ENCODE measurements at places on chromosomes 7 and 10.

- no peak for DNase-seq
Observed at GRCh38 chr7:118872568-118872967, 648.1 kb downstream of the ANKRD7 start.

DNA sequence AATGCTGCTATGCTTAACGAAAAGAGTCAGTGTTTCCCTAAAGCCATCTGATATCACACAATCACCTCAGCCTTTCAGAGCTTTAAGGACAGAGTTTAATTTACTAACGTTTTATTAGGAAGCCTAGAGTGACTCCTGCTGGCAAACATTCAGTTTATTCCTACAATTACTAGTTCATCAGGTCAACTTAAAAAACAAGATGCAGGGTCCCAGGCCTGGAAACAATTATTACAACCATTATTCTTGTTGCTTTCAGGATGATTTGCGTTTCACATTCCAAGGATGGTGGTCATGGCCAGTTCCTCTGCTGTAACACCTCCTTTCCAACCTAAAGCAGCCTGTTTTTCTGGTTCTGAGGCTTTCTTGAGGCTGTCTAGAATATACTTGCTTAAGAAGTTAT lies 1.5 kb upstream of the FAM53B start:
- no peak for DNase-seq

DNA sequence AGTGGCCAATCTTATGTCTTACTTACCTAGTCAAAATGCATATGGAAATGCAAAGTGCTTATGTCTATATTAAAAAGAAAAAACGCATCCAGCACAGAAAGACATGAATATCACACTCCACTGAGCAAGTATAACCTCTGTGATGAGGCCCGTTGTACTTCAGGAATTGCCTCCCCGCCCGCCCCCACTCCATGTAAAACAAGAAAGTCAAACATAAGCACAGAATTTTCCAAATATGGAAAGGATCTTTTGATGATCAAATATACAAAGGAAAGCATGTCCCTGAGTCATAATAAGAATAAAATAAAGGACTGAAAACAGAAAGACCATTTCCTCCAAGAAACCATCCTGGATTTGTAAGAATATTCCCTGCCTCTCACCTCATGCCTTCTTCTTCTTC lies 229.1 kb downstream of the BAMBI start:
- DNase-seq, result no peak

GRCh38 chr7:75635036-75635435 lies 103.7 kb downstream of the HIP1 start:
- DNase-seq, result no peak

- DNase-seq, result no peak
Observed at GRCh38 chr10:115604627-115605026, 511.5 kb downstream of the ATRNL1 start.

- no peak for DNase-seq
Observed at GRCh38 chr7:18866359-18867036, 250.9 kb downstream of the TWIST1 start.

DNA sequence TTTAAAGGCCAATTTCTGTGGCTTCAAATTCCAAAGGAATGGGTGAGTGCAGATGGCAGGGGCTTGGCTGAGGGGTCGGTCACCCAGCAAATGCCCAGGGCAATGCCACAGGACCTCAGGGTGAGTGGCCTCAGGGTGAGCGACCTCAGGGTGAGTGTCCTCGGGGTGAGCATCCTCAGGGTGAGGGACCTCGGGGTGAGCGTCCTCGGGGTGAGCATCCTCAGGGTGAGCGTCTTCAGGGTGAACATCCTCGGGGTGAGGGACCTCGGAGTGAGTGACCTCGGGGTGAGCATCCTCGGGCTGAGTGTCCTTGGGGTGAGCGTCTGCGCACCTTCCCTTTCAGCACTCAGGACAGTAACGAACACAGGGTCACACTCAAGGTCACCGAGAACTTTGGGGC lies 59.2 kb downstream of the ADARB2 start:
- DNase-seq, result no peak

- DNase-seq, result no peak
Observed at GRCh38 chr7:137545059-137545716, 201.7 kb upstream of the PTN start.

DNA sequence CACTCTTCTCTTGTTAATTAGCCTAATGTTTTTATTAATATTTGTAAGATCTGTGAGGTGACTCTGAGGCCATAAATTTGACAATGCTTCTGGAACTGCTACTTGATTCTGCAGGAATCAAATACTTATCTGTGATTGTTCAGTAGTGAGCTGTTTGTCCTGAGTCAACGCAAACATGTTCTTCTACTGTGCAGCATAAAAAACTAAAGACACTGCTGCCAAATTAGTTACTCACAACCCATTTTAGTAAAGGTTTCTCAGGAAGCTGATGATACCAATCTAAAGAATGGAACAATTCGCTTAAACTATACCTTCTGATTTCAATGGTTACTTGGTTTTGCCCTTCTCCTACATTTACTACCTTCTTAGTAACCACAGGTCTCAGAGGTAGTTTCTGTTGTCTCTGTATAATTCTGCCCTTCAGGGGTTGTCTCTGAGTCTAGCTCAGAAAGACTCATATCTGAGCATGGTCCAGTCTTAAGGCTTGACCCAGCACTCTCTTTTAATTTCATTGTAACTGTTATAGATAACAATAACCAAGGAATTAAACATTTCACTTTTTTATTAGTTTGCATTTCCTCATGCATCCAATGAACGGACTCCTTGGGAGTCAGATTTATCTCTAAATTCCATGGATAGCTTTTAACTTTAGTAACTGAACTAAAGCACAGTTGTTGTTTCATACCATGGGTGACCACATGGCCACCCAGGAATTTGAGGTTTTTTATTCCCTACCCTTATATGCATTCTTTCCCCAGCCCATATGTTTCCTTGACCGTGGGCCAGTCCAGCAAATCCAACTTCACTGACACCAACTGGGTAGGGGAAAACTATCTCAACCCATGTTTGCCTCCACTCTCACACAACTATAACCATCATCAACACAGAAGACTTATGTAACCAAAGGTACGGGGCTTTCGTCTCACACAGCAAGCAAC lies 309.5 kb upstream of the TEX47 start:
- DNase-seq, result no peak

- DNase-seq, result no peak
Observed at GRCh38 chr10:50316174-50316573, 64.9 kb upstream of the ASAH2 start.

DNA sequence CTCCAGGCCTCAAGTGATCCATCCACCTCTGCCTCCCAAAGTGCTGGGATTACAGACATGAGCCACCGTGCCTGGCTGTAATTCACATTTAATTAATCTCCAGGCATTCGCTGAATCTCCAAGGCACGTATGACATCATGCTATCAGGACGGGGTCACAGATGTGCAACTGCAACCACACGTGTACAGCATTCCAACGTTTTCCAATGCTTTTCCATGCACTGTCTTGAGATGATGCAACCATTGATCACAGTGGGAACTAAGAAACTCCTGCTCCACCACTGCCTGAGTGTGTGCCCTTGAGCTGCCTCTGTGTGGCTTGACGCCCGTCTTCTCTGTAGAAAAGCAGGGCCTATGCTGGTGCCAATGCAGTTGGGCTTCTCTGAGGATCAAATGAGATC lies 119.8 kb upstream of the LYZL2 start:
- no peak for DNase-seq

DNA sequence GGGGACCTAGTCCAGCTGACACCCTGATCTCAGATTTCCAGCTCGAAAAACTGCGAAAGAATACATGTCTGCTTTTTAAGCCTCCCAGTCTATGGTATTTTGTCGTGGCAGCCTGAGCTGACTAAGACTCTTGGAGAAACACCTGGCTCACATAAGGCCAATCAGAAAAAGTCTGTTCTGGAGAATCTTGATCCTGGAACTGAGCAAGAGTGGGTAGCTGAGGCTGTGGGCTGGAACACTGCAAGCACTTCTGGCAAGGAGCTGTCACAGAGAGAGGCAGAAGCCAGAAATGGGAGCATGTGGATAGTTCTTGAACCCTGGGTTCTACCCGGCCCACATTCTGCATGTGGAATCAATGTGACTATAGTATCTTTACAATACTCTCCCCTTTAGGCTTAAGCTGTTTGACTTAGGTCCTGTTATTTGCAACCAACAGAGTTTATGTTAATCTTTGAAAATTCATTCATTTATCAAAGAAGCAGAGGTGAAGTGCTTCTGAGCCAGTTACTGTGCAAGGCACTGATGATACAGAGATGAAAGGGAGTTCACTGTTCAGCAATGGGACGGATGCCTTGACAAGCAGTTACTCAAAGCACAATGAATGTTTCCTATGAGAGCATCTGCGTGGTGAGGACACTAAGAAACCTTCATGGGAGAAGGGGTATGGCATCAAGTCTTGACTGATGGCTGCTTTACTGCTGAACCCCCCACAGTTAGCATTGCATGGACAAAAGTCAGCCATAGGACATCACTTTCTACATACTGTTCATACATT lies 4.4 kb upstream of the C10orf90 start:
- no peak for DNase-seq

DNA sequence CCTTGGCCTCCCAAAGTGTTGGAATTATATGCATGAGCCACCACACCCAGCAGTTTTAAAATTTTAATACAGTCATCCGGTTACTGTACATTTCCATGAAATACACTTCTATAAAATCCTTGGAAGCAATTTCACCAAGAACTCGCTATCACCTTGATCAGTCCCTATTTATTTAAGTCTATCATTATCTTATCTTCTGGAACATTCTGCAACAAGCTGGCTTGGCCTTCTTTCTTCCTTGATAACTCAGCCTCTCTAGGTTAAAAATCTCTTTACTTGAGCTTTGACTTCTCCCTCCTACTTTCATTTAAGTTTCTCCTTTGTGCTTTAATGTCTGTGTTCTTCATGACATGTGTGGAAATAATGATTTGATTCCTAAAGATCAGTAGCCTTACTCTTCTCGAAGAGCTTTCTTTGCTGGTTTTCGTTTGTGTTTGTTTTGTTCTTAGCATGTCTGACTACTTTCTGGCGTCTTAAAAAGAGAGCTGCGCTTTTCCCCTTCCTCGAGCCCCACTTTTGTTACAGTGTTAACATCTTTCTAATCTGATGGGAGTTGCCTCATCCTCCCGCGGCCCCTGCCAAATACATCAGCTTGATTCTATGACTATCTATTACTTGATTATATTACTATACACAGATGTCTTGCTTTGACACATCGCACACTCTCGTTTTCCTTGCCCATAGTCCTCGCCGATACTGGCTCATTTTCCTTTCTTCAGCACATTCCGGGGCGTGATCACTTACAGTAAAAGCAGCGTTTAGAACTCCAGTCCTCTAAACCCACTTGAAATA lies 11.1 kb upstream of the CALML5 start:
- no peak for DNase-seq

DNA sequence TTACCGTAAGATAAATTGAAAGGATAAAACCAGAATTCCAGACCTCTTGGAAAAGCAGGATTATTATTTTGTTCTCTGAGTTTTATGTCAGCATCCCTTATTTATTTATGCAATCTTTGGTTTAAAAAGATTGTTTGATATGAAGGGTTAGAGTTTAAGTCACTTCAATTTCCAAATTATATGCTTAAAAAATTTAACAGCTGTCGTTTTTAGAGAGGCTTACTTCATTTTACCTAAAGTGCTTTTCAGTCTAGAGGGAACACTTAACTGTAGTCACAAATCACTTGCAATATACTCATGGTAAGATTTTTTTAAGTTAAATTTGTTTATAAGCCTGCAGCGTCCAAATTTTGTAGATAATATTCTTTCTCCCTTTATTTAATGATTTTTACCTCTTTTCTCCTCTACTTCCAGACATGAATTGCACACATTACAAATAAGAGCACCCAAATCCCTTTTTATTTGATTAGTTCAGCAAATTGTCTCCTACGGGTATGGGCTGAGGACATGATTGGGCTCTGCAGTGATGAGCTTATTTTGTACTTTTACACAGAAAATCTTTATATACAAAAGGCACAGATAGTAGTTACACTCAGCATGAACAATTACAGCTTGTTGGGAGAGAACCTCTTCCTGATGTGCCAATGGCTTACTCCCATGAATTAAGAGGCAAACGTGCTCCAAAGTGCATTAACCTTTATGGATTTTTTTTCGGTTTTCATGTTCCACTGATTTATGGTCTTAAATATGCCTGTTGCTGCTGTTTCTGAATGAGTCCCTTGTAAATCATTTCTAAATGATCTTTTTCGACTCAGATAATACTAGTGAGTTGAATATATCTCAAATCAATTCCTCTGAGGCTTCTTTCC lies 319.3 kb upstream of the LRGUK start:
- DNase-seq, result no peak

DNA sequence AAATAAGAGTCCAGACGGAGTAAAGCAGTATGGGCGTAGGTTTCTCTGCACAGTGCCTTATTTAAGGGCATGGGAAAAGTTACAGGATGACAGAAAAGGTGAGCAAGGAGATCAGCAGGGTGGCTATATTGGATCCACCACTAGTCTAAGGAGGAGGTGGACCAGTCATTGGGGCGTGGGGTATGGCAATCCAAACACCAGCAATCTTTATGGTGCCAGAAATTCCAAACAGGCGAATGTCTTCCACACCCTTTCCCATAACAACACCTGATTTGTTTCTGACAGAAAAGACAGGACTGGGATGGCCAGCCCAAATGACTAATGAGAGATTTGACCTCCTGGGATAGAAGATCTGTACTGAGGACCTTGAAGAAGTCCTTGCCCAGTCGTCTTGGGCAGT lies 181.8 kb upstream of the MBL2 start:
- no peak for DNase-seq

DNA sequence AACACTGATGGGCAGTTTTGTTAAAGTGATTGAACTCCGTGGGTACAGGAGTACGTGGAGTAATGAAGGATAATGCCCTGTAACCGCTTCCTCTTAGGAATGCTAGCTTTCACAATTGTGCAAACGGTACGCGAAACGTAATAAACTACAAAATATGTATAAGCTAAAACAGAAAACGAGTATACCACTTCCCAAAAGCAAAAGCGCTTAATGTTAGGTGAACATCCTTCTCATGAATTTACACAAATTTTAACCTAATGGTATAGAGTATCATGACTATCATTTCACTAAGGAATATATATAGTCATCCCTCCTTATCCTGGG lies 395 bp upstream of the ZNF25 start:
- DNase-seq, result no peak

GRCh38 chr7:25288556-25289307 lies 60.4 kb upstream of the NPVF start:
- peak; percentile 49 for DNase-seq

DNA sequence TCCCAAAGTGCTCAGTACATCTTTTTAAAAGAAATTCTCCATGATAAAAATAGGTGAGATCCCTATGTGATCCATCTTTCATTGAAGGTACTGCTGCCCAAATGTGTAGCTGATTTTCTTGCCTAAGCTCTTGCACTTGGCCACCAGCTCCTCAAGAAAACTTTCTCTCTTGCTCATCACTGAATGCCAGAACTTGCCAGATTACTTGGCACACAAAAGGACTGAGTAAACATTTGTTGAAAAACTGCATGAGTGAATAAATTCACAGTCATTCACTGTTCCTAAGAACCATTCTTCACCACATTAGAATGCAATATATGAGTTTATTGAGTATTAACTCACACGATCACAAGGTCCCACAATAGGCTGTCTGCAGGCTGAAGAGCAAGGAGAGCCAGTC lies 99.9 kb downstream of the TRIL start:
- DNase-seq, result no peak

Data from head of caudate nucleus (tissue), 42 donors.